ENCODE measurements at places on chromosomes 13 and 19. TPM values are rescaled to one million over a fixed set of nuclear protein-coding genes. Genes with fewer than 3 reads are reported as not detected.

- no peak for DNase-seq
Observed at GRCh38 chr13:40208517-40208916, 457.9 kb downstream of the FOXO1 start.

DNA sequence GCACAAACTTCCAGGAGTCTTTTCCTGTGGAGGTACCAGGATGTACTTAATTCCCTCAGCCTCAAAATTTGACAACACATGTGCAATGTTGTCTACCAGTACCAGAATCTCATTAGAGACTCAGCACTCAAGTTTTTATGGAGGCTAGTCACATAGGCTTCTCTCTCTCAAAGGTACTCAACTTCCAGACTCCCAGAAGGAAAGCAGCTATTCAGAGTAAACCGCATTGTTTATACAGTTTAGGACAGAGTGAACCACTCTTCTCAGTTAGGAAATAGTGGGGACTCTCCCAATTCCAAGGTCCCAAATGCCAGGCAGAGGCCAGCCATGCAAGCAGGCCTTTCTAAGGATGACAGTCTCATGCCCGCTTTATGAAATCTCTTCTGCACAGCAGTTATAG lies 8.5 kb upstream of the C1QTNF9B start:
- no peak for DNase-seq

DNA sequence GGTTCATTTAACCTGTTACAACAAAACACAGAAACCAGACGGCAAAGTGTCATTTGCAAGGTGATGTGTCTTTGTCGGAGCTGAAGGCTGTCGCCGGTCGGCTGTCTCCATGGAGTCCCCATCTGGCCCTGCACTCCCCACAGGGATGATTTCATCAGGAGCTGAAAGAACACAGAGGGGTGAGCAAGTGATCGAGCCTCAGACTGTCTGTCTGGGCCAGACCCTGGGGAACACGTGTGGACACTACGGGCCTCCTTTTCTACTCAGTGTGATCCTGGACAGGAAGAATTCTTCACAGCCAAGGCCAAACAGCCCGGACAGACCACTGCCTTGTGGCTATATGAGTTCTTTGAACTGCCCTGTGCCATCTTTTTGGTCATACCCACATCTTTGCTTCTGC lies 85.1 kb downstream of the RNASEH2B start:
- no peak for DNase-seq

The PTH2 gene
- total RNA-seq: not detected

DNA sequence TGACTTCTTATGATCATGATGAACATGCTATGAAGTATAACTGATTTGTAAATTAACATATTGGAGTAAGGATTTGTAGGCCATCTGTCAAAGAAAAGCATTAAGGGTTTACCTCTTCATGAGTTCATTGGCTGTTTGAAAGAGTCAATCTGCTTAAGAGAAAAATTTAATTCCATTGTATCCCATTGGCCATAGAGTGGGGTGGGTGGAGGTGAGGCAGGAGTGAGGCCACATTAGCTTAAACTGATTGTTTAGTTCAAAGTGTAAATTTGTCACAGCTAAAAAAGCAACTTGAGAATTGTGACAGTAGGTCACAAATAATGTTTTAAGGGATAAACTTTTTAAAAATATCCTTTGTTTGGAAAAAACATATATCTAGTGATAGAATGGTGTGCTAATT lies 11.4 kb downstream of the GPR180 start:
- no peak for DNase-seq

All from hematopoietic multipotent progenitor cell (in vitro differentiated cells).